Activated T-helper 1 cell treated with anti-CD3 and anti-CD28 coated beads, Interleukin-2, amount 50 U/mL, for 16 hours (primary cell): ENCODE measurements at places on chromosomes 5 and 9.

DNA sequence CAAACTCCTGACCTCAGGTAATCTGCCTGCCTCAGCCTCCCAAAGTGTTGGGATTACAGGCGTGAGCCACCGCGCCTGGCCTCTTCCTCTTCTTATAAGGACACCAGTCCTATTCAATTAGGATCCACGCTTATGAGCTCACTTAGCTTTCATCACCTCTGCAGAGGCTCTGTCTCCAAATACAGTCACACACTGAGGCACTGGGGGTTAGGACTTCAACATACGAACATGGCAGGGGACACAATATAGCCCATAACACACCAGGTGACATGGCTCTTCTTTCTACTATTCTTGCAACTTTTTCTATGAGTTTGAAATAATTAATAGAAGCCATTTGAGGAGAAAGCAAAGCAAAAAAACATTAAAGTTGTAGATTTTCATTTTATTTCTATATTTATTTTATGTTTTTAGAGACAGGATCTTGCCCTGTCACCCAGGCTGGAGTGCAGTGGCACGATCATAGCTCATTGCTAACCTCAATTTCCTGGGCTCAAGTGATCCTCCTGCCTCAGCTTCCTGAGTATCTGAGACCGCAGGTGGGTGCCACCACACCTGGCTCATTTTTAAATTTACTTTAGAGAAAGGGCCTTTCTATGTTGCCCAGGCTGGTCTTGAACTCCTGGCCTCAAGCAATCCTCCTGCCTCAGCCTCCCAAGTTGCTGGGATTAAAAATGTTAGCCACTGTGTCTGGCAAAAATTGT, 6.0 kb upstream of the PRRT1B start:
- no peak for DNase-seq

DNA sequence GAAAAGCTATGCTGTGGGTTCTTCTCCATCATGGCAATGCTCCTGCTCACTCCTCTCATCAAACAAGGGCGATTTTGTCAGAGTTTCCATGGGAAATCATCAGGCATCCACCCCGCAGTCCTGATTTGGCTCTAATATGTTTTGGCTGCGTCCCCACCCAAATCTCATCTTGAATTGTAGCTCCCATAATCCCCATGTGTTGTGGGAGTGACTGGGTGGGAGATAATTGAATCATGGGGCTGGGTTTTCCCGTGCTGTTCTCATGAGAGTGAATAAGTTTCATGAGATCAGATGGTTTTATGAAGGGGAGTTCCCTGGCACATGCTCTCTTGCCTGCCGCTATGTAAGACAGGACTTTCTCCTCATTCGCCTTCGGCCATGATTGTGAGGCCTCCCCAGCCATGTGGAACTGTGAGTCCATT, 163.8 kb downstream of the GADD45G start:
- DNase-seq = no peak

GRCh38 chr9:111674319-111674718, 12.9 kb downstream of the GNG10 start:
- no peak for DNase-seq

- DNase-seq = no peak
Observed at GRCh38 chr5:142587354-142587965, 98.4 kb downstream of the FGF1 start.

- DNase-seq = no peak
Observed at GRCh38 chr5:114249823-114250222, 112.0 kb upstream of the KCNN2 start.

DNA sequence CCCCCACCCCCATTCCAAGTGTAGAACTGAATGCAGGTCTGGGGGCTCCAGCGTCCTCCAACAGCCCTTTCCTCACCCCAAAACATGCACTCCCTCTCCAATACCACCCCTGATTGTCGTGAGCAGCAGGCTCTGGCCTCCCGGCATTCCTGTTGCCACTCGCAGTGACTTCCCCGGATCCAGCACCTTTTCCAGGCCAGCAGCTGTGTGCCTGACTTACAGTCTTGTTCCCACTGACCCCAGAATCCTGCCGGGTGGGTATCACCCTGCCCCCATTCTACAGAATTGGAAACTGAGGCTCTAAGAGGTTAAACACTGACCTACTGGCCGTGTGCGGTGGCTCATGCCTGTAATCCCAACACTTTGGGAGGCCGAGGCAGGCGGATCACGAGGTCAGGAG, 127.2 kb downstream of the OLFM1 start:
- DNase-seq = no peak

- no peak for DNase-seq
Observed at GRCh38 chr9:35042891-35043545, 29.4 kb downstream of the VCP start.

GRCh38 chr9:71806901-71807307, 38.6 kb upstream of the CEMIP2 start:
- DNase-seq = peak; percentile 22

- DNase-seq = no peak
Observed at GRCh38 chr5:73887688-73888087, 261.7 kb downstream of the ARHGEF28 start.

- DNase-seq = no peak
Observed at GRCh38 chr9:116058421-116058820, 95.2 kb upstream of the PAPPA start.

GRCh38 chr9:94676446-94677131, 37.3 kb upstream of the FBP1 start:
- no peak for DNase-seq

GRCh38 chr9:72150661-72151060, 1.4 kb downstream of the GDA start:
- DNase-seq = no peak

GRCh38 chr9:33230756-33231622, 9.0 kb upstream of the SPINK4 start:
- no peak for DNase-seq
